Astrocyte of the hippocampus (primary cell): ENCODE measurements at places on chromosomes 11 and 22.

- no peak for DNase-seq
These were observed 992 bp downstream of the LGALS12 start for GRCh38 chr11:63506876-63507275.

GRCh38 chr11:123103326-123103980 lies 41.5 kb upstream of the HSPA8 start:
- peak; percentile 73 for DNase-seq

- no peak for DNase-seq
These were observed 830.3 kb downstream of the TBC1D22A start for GRCh38 chr22:47592791-47593190.

DNA sequence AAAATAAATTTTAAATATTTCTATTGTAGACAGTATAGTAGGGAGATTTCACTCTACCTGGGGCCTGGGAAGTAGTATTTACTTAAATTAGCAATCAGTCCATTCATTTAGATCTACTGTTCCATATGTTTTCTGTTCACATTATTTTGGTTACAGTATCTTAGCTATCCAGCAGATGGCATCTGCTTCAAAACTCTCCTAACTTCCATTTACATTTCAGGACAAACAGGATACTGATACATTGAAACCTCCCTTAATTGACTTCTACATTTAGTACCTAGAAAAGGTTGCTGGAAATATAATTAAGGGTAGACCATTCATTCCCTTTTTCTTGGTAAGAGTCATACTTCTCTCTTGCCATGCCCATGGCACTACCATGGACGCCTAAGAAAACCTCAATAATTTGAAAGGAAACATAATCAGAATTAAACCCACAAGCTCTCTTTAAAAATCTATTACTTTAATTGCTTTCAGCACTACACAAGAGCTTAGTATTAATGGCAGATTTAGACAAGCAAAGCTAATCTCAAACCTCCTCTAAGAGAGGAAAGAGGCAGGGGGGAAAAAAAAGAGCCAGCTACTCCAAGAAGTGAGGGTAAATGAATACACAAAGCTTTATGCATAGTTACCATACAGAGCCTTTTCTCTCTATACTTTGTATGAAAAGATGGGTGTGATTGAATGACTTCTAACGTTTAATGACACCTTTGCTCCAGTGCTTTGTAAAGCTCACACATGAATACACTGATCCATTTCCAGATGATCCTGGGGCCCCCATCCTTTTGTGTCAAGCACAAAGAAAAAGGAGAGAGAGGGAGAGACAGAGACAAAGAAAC lies 131.2 kb upstream of the MTMR2 start:
- peak; percentile 66 for DNase-seq

- DNase-seq = peak; percentile 10
These were observed 10.3 kb downstream of the PIK3C2A start for GRCh38 chr11:17197431-17197898.

DNA sequence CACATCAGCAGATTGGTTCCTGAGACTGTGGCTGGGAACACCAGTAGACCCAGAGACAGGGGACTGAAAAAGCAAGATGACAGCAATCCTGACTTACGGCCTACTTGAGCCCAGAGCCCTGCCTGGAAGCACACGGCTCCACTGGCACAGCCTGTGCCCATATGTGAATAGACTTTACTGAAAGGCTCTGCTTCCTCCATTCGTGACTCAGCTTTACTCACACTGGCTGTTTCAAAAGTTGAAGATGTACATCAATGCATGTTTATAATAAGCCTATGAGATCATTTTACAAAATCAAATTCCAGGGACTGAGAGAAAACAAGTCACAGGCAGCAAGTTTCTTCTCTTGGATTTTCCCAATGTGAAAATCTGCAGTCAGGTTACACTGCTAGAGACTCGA lies 134.6 kb upstream of the TEAD1 start:
- peak; percentile 67 for DNase-seq
